ENCODE measurements at places on chromosomes 4 and X.

DNA sequence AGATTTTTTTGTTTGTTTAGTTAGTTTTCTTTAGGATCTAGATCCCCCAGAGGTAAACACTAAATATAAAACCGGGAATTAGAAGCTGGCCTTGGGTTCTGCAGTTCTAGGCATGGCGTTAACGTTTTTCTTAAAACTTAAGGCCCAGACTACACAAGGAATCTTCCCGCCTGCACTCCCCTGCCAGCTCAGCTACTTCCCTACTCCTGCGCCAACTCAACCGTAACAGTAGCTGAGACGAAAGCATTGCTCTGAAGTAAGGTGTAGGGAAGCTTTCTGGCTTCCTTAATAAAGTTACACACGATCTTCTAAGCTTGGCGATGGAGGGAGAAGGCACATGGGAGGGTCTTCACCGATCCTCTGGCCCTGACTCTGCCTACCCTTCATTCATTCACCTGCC, 37.1 kb downstream of the CPE start:
- no peak for DNase-seq

DNA sequence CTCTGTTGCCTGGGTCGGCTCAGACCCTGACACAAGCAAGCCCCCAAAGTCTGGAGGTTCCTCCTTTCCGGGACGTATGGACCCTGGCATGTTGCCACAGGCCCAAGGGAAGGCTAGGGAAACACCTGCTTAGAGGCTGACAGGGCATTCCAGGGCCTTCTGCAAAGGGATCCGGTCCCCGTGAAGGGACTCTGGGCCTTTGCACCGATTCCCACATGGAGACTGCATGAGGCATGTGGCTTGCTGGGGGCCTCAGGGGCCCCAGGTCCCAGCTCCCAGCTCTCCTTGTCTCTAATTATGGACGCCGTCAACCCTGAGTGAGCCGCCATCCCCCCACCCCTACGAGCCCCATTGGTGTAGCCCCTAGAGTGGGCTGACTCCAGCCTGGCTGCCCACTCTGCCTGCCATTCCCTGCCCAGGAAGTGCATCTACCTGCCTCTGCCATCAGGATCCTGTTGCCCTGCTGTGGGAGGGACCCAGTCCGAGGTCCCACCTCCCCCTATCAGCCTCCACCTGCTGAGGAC, 4.2 kb upstream of the RGS12 start:
- DNase-seq: no peak

GRCh38 chrX:39335513-39336235, 534.4 kb downstream of the MID1IP1 start:
- DNase-seq: no peak

GRCh38 chr4:80186676-80187075, 10.6 kb upstream of the PRDM8 start:
- DNase-seq: no peak

DNA sequence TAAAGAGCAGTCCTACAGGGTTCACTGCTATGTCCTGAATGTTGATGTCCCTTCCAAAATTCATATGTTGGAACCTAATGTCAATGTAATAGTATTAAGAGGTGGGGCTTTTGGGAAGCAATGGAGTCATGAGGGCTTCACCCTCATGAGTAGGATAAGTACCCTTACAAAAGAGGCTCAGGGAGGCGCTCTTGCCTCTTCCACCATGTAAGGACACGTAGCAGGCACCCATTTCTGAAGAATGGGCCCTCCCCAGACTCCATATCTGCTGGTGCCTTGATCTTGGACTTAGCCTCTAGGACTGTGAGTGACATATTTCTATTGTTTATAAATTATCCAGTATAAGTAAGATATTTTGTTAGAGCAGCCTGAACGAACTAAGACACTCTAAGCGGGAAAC, 15.8 kb downstream of the MED28 start:
- DNase-seq: no peak

DNA sequence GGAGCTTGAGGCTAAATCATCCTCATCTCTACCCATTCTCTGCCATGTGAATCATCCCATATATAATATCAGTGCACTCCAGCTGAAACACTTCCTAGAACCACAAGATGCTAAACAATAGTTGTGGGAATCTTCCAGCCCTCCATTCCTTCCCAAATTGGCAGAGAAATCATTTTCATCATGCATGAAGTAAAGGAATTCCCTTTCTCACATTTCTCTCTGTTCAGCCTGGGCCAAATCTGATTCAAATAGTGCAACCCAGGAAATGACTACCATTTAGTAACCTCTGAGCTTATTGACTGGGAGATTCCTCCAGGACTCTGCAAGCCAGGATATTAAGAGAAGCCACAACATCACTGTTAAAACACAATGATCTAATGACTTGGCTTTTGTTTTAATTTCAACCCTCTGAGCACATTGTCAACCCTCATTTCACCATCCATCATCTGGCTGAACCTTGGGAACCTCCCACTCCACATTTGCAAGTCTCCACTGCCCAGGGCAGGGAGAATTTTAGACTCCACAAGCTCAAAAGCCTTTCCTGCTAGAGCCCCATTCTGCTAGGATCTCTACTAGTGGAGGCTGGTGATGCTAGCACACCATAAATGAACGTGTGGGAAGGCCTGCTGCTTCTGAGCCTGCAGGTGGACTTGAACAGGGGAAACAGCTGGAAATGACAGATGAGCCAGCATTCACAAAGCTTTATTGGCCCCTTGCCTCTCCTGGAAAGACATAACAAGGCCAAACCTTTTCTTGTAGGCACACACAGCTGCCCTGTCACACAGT, 133.9 kb downstream of the TET2 start:
- no peak for DNase-seq

GRCh38 chr4:177761692-177762091, 319.5 kb upstream of the AGA start:
- no peak for DNase-seq

- no peak for DNase-seq
Measured at GRCh38 chr4:27807207-27807606, 946.6 kb downstream of the STIM2 start.

DNA sequence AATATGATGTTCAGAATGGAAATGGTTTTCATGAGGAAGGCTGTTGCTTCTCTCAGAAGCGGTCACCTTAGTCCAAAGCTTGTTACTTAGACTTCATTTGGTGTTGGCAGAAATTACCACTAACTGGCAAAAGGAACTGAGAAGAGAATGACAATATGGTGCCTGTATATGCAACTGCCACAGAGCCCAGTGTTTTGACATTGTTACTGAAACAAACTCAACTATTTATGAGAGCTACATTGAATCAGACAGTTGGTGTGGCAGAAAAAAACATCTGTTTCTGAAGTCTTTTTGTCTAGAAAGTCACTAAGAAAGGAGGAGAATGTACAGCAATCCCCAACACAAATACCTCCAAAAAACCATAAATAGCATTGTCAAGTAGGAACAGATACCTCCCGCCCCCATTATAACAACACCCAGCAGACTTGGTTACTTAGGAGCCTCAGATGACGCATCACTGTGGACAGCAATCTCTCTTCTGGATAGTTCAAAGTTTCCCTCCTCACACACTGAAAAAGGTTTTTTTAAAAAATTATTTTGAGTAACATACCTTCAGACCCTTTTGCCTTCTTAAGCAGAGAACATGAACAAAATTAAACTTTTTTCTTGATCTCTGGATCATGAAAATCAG, 92.2 kb downstream of the MAML3 start:
- DNase-seq: no peak

- DNase-seq: peak; percentile 99
Measured at GRCh38 chr4:7068279-7068842, 497 bp upstream of the GRPEL1 start.

GRCh38 chr4:125283707-125284279, 31.0 kb upstream of the FAT4 start:
- no peak for DNase-seq

- DNase-seq: no peak
Measured at GRCh38 chr4:106695501-106696262, 327.1 kb upstream of the GIMD1 start.

DNA sequence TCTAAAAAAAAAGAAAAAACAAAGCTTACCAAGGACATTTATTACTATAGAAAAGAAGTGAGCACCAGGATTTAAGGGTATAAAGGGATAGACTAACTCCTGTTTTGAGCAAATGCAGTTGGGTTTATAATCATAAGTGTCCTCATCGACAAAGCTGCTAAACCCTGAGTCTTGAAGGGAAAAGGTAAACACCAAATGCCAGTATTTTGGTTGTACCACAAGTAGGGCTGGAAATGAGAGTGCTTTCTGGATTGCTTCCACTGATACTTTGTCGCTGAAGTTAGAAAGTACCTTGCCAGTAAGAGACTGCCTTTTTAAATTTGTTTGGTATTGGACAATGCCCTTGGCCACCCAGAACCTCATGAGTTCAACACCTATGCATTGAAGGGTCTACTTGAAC, 53.7 kb downstream of the WDFY3 start:
- DNase-seq: no peak

GRCh38 chr4:151110236-151110635, 10.8 kb downstream of the RPS3A start:
- no peak for DNase-seq

- DNase-seq: no peak
Measured at GRCh38 chrX:84363051-84363450, 139.2 kb downstream of the HDX start.

DNA sequence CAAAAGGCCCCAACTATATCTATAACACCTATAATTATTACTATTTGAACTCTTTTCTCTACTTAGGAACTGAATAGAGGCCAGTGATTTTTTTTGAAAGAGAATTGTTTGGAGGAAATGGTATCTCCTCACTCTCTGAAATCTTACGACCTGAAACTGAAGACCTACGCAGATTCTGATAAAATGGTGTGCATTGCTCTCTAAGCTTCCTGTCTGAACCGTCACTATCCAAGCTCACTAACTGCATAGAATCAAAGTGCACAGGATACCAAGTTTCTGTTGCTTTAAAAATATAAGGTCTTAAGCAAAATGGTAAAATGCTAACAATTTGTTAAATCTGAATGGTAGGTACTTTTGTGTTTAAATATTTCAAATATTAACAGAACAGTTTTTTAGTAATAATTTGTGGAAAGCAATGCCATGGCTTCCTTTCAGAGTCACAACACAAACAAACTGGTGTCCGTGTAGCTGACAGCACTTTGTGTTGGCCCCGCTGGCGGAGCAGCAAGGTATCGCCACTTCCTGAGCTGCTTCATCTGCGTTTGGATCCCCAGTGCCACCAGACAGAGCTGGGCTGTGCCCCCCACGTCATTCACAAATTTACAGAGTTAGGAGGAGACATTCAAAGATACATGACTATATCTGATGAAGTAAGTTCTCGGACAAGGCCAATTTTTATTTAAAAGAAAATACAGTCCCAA, 313.9 kb downstream of the FBXW7 start:
- no peak for DNase-seq

Data from endothelial cell (in vitro differentiated cells).